ENCODE measurements at places on chromosomes 11 and 22. TPM values are rescaled to one million over a fixed set of nuclear protein-coding genes. Genes with fewer than 3 reads are reported as not detected.

GRCh38 chr11:27857588-27857987 lies 157.3 kb upstream of the BDNF start:
- H3K4me1 ChIP-seq: no peaks in the 10 kb centered on the region
- no peak for DNase-seq
- H3K36me3 ChIP-seq: no peaks in the 10 kb centered on the region
- no peak overlapping the region for H3K4me3 ChIP-seq
- no peak overlapping the region for H3K27ac ChIP-seq
- peaks cover 6% of the 10 kb centered on the region for H3K27me3 ChIP-seq

- no peaks in the 10 kb centered on the region for H3K27me3 ChIP-seq
- no peak for DNase-seq
- no peaks in the 10 kb centered on the region for H3K36me3 ChIP-seq
- no peak overlapping the region for H3K4me3 ChIP-seq
- H3K4me1 ChIP-seq: no peaks in the 10 kb centered on the region
Measured at GRCh38 chr11:131947511-131947910, 577.1 kb downstream of the NTM start.

The HMOX1 gene
- total RNA-seq: 0.76 TPM

- no peak for DNase-seq
- no peaks in the 10 kb centered on the region for H3K4me1 ChIP-seq
- H3K27me3 ChIP-seq: peaks cover 4% of the 10 kb centered on the region
- no peak overlapping the region for H3K27ac ChIP-seq
Measured at GRCh38 chr11:125228993-125229392, 64.4 kb downstream of the PKNOX2 start.

DNA sequence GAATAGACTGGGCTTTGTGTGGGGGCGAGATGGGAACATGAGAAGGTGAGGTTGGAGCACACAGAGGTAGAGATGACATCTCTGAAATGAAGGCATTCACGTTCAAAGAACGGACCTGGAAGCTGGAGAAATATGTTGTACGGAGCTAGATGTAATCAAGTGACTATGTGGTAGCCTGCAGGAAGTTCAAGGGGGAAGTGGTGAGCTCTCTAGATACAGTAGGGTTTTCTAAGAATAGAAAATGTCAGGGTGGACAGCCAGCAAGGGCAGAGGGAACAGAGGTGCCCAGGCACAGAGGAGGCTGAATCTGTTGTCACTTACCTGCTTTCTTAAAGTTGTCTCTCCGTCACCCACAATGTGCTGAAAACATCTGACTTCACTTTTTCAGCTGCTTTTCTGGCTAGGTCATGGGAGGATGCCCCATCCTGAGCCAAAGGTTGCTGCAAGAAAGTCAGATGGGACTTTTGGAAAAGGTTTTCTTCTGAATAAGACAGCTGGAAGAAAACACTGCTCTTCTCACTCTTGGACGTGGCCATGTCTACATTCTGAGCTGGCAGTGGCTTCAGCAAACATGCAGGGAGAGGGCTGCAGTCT lies 171.5 kb upstream of the B3GAT1 start:
- H3K36me3 ChIP-seq: no peaks in the 10 kb centered on the region
- no peak overlapping the region for H3K4me3 ChIP-seq
- H3K27me3 ChIP-seq: peaks cover 14% of the 10 kb centered on the region
- H3K4me1 ChIP-seq: peaks cover 15% of the 10 kb centered on the region

The SCGB1A1 gene
- total RNA-seq: not detected

The MPST gene
- 28.1 TPM for total RNA-seq

- H3K36me3 ChIP-seq: peaks cover 2% of the 10 kb centered on the region
- H3K27ac ChIP-seq: no peak overlapping the region
- no peaks in the 10 kb centered on the region for H3K4me1 ChIP-seq
- H3K27me3 ChIP-seq: peaks cover 77% of the 10 kb centered on the region
Measured at GRCh38 chr11:12667646-12668045, 6.6 kb upstream of the TEAD1 start.

GRCh38 chr11:46684367-46684766 lies 16.1 kb downstream of the ARHGAP1 start:
- H3K4me3 ChIP-seq: no peak overlapping the region
- H3K36me3 ChIP-seq: peaks cover 2% of the 10 kb centered on the region
- DNase-seq: no peak
- H3K27ac ChIP-seq: no peak overlapping the region

All from activated T-cell treated with anti-CD3 and anti-CD28 coated beads, Interleukin-2, amount 50 U/mL, for 72 hours (primary cell).